NCI-H2107 (cell line): ENCODE measurements at places on chromosomes 13 and 19.

DNA sequence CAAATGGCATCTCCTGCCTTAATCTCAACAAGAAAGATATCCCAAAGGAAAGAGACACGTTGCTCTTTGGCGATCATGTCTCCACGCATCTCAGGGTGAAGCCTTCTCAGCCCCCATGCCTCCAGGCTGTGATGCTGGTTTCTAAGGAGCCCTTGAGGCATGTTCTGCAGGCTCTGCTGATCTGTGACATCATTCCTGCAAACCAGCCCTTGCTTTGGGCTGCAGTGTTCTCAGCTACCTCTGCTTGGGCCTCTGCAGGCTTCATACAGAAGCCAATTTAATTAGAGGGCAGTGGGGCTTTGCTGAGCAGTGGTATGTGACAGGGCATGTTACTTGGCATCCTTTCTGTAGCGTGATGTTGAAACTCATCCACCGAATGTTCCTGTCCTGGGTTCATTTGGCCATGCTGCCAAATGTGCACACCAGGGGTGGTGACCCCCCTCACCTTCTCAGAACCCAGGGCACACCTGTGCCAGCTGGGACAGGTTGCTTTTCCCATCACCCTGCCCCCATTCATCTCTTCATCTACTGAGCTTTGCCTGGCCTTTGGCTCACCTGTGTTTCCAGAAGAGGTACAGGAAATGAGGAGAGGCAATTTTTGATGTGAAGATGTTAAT lies 230.9 kb downstream of the TEX29 start:
- no peak for DNase-seq

- DNase-seq = no peak
These were observed 12.1 kb downstream of the WTIP start for GRCh38 chr19:34493649-34494044.

- no peak for DNase-seq
These were observed 93.4 kb downstream of the FLT1 start for GRCh38 chr13:28401303-28402056.

- no peak for DNase-seq
These were observed 9.1 kb downstream of the NOP53 start for GRCh38 chr19:47754206-47755064.

DNA sequence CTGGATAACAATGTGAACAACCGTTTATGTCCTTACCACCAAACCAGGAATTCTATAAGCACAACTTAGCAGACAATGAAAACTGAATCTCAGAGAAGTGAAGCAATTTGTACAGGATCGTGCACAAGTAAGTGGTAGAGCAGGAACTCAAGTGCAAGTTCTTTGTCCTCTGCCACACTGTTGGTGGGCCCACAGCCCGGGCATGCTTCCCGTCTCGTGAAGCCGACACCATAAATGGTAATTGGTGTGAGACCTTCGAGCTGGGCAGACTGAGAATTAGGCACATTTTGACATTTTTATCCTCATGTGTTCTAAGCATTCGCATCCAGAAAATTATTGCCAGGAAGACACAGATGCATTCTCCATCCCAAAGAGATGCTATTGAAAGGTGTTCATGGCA lies 27.9 kb upstream of the FLT1 start:
- no peak for DNase-seq

GRCh38 chr13:26785838-26786630 lies 25.4 kb upstream of the GPR12 start:
- DNase-seq = no peak
